ENCODE measurements at places on chromosomes 2 and 18.

GRCh38 chr18:37282386-37283037 is 283.1 kb downstream of the CELF4 start:
- no peak for DNase-seq

GRCh38 chr2:139260052-139260430 is 479.9 kb upstream of the NXPH2 start:
- no peak for DNase-seq

DNA sequence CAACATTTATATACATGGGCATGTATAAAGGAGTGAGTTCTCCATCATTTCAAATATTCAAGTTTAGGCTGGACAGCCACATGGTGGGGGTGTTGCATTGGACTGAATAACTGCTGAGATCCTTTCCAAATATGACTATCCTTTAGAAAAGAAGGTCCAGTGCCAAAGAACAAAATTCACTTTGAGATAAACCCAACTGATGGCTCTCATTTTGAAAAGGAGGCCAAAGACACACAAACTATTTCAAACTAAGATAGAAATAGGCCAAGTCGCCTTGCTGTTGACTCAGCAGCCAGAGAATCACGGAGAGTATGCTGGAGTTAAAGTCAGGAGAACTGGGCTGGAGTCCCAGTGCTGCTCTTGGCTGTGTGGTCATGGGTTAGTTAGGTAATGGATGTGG is 204.5 kb upstream of the LRATD1 start:
- DNase-seq, result no peak

DNA sequence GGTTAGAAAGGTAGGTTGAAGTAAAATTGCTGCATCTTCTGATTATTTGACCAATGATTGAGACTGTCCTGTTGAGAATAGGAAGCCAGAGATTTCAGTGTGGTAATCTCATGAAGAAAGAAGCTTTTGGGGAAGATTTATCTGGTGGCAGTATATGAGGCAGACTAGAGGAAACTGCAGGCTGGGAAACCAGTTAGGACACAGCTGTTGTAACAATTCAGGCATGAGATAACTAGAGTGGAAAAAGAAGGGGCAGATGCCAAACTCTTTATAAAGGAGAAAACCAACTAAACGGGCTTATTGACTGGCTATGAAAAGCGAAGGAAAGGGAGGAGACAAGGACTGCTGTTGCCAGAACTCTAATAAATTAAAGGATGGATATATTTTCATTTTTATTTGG is 155.6 kb downstream of the TTC27 start:
- DNase-seq, result no peak

- no peak for DNase-seq
Measured at GRCh38 chr18:79746730-79747129, 51.0 kb upstream of the KCNG2 start.

- DNase-seq, result no peak
Measured at GRCh38 chr2:199962203-199962602, 6.8 kb downstream of the MAIP1 start.

DNA sequence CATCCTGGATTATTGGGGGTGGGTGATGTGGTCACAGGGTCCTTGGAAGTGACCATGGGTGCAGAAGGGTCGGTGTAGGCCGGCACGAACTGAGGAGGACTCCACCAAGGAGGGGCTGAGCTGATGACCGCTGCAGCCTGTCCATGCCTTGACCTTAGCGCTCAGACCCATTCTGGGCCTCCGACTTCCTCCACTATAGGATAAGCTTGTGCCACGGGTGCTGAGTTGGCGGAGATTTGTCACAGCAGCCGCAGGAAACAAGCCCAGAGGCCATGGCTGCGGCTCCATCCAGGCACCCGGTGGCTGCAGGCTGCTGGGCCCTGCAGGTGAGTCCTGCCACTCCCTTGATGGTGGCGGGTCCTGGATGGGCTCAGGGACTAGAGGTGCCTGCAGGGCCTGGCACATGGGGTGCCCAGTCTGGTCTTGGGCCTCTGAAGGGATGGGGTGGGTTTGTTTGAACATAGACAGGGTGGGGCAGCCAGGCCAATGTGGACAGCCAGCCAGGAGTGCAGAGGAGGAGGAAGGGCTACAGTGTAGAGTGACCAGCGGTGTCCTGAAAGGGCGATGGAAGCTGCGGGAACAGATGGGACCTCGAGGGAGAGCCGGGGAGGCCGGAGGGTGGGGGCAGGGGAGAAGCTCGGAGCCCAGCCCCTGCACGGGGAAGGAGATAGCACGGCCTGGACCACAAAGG is 84.8 kb downstream of the SEPTIN10 start:
- no peak for DNase-seq
